ELR (cell line): ENCODE measurements at places on chromosomes 16 and 17.

DNA sequence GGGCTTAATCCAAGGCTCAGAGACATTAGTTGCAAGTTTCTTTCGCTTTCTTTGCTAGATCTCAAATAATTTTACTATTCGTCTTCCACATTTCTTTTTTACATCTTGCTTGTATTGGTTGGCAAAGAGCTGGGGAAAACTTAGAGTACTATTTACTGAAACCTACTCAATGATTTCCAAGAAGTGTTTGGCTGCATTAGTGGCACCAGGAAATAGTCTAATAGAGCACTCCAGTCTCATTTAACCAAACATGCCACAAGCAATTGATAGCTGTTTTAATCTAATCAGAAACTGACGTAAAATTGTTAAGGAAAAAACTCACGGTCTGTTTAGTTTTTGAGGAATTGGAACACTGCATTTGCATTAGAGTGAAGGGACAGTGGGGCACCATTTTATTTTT, 29.0 kb downstream of the NUP93 start:
- no peak for DNase-seq

- no peak for DNase-seq
Observed at GRCh38 chr17:3032258-3033247, 30.9 kb downstream of the OR1D5 start.

GRCh38 chr16:83652943-83653342, 154.8 kb upstream of the HSBP1 start:
- DNase-seq, result peak; percentile 10

DNA sequence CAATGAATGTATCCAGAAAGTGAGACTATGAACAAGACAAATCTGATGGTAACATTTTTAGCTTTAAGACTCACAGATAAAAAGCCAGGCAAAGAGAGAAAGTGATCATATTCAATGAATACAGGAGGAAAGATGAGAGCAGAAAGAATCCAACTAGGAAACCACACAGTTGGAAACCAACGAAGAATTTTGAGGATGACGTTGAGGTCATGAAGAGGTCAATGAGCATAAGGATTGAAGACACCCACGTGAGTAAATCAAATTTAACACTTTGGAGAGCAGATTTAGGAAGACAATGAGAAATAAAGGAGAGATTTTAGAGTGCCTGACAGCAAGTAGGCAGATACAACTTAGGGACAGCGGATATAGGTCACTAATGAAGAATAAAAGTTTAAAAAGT, 948.1 kb downstream of the KCNJ2 start:
- DNase-seq, result no peak

DNA sequence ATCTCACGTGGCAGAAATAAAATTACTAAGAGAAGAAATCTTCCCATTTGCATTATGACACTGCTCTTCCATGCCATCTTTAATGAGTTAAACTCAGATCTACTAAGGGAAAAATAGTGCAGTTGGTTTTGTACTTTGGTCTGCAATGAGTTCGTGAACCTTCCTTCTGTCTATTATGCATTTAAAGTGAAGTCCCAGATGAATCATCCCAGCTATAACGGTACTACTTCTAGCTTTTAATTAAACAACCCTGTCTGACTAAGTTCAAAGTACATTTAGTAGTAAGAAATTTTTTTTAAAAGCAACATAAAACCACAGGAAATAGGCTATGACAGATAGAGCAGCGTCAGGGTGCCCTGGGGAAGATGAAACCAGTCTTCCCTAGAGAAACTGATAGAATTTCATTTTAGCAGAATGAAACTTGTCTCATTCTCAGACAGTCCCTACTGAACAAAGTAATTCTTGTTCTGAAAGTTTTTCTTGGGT, 1.8 kb downstream of the TMIGD1 start:
- peak; percentile 92 for DNase-seq

DNA sequence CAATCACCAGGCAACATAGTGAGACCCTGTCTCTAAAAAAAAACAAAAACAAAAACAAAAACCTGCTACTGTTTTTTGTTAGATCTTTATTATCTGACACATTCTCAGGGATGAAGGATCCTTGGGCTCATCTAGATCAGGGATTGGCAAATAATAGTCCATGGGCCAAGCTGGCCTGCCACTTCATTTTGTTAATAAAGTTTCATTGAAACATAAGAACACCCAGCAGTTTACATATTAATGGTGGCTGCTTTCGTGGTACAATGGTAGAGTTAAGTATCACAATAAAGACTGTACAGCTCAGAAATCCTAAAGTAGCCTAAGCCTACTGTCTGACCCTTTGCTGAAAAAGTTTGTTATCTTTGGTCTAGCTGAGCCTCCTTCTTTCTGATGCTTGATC, 32.9 kb upstream of the CLEC18A start:
- peak; percentile 35 for DNase-seq

DNA sequence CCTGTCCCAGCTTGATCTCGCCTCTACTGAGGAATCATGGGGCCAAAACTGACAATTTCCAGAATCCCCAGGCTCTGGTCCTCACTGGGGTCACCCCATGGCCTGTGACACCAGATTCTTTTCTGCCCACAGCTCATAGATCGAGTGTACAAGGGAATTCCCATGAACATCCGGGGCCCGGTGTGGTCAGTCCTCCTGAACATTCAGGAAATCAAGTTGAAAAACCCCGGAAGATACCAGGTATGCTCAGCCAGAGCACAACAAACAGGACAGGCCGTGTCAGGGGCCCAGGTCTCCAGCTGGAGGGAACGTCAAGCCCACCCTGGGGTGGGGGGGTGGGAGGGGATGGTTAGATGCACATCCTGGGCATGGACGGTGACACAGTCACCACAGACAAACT, 17.5 kb downstream of the USP6 start:
- DNase-seq, result no peak
